ENCODE measurements at places on chromosomes 12 and 14. TPM values are rescaled to one million over a fixed set of nuclear protein-coding genes. Genes with fewer than 3 reads are reported as not detected.

GRCh38 chr12:132152953-132153352 is 8.7 kb downstream of the NOC4L start:
- DNase-seq = no peak

- DNase-seq = no peak
Observed at GRCh38 chr14:61429316-61429715, 107.9 kb downstream of the PRKCH start.

- DNase-seq = no peak
Observed at GRCh38 chr12:4293966-4294505, 20.5 kb downstream of the CCND2 start.

DNA sequence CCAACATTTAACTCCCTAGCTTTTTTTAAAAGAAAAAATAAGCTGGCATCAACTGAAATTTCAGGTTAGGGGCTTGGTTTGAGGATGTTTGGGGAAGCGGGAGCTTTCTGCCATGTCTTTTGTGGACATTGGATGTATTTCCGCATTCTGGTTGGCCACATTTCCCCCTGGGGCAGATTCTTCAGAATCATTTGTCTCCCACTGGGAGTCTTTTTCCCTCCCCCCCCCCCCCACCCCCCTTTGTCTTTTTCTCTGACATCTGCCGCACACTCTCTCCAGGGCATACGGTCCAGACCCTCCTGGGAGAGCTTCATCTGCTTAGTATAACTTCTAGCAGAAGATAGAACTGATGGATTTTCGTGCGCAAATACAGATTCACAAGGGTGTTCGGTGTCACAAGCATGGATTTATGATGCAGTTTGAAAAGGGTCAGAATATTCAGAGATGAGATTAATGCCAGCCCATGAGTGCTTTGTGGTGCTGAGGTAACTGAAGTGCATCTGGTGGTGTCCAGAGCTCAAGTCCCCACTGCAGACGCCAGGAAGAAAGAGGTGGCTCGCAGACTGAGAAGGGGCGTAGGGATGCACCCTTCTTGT is 40.2 kb downstream of the ETV6 start:
- no peak for DNase-seq

- no peak for DNase-seq
Observed at GRCh38 chr12:10668526-10668925, 5.3 kb downstream of the STYK1 start.

SLC6A15 gene
- 71.2 TPM for total RNA-seq

PTGDR gene
- 1.1 TPM for total RNA-seq

NID2 gene
- total RNA-seq = 5.1 TPM

FITM1 gene
- 2.6 TPM for total RNA-seq
